SK-N-MC (cell line): ENCODE measurements at places on chromosomes 16 and 17.

DNA sequence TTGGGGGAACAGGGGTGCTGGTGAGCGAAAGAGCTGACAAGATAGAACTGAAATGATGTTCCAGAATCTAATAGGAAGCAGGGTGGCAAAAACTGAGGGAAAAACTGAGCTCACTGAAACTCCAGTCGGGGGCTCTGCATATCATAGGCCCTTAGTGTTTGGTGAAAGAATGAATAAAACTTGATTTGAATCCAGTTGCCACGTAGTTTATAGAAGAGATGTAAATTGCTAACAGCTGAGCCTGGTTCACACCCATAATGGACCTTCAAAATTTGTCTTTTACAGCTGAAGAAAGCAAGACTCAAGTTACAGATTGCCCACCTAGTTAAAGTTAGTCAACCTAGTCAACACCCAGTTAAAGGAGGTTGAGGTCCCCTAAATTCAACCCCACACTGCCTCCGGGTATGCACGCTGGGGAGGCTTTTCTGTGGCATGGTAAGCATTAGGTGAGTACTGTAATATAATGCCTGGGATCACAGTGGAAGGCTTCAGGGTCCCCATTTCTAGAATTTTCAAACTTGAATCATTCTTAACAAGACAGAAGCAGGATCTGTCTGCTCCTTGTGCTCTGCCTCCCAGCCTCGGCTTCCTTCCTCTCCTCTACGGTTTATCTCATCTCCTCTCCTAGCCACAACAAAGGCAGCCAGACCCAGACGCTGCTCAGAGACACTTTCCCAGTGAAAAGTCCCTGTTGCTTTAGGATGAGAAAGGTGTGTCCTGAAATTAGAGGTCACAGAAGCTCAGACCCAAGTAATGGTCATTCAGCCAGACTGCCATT is 26.9 kb upstream of the SUPT4H1 start:
- DNase-seq: no peak

GRCh38 chr16:84177741-84178073 is 9.2 kb downstream of the TAF1C start:
- no peak for DNase-seq

DNA sequence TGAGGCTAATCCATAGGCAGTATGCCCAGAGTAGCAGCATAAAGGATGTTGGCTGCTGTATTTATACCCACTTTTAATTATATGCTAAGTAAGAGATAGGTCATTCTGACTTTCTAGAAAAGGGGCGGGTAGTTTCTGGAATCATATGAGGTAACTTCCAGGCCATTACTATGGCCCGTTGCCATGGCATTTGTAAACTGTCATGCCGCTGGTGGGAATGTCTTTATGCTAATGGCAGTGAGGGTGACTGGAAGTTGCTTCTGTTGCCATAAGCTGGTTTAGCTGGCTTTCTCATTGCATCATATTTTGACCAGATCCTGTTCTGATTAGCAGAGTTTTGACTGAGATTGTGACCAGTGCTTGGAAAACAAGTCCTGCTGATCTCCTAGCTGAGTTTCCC is 929.6 kb upstream of the CDH8 start:
- no peak for DNase-seq

DNA sequence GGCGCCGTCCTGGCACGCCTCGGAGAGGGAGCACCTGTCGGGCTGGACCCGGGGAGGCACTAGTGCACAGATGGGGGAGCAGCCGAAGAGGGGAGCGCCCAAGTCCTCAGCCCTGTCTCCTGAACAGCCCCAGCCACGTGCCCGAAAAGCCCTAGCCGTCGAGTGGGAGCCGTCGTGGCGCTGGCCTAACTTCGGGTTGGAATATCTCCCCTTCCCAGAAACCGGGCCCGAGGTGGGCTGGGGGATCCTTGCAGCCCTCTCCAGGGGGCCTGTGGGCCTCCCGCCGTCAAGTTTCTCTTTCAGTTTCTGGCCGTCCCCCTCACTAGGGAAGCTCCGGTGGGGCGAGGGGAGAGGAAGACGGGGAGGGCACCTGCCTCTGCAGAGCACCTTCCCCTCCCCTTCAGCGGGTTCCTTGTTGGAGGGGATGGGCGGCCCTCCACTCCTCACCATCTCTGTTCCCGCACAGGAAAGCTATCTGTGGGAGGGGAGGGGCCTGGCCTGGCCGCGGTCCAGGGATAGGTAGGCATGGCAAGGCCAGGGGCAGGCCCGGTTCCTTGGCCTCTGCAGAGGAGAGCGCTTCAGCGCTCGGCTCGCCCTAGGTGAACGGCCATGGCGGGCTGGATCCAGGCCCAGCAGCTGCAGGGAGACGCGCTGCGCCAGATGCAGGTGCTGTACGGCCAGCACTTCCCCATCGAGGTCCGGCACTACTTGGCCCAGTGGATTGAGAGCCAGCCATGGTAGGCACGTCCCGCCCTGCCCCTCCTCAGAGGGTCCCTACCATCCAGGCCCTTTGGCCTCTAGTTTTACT is 709 bp downstream of the STAT5A start:
- DNase-seq: no peak

DNA sequence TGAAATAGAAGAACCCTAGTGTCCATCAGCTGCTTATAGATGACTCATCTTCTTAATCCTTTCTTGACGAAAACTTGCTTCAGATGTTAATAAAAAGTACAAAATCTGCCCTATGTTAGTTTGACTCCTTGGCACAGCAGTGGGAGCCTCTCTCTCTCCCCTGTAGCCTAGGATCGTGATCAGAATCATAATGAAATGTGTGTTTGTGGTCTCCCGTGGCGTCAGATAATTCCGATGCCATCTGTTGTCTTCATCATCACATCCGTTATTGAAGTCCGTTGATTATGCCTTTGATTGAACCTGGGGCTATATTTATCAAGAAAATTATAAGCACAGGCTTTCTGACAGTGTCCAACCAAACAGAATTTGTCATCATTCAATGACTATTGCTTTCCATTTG is 102.5 kb downstream of the BMERB1 start:
- DNase-seq: no peak

- no peak for DNase-seq
Observed at GRCh38 chr17:71192039-71192555, 928.7 kb upstream of the SOX9 start.

- DNase-seq: no peak
Observed at GRCh38 chr17:68341482-68341881, 50.2 kb downstream of the ARSG start.

- no peak for DNase-seq
Observed at GRCh38 chr16:88789594-88789993, 4.6 kb upstream of the PIEZO1 start.

DNA sequence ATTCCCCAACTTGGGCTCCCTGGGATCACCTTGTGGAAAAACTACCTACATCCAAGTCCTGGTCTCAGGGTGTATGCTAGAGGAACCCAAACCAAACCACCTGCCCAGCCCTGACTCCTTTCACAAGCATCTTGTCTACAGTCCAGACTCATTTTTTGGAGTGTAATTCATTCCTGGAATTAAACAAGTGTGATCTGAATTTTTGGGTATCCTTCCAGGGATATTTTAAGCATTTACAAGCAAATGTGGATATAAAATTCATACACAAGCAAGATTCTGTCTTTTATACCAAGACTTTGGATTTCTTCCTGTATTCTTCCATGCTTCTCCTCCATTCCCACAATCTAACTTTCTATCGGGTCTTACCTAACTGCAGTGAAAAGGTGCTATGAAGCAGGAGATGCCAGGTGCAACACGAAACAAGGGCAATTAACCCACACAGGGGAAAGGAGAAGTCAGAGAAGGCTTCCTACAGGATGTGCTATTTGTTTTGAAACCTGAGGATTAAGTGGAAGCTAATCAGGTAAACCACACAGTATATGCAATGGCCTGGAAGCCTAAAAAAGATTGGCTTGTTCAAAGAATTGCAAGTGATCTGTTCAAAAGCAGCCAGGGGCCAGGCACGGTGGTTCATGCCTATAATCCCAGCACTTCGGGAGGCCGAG is 417.2 kb upstream of the C16orf82 start:
- no peak for DNase-seq

DNA sequence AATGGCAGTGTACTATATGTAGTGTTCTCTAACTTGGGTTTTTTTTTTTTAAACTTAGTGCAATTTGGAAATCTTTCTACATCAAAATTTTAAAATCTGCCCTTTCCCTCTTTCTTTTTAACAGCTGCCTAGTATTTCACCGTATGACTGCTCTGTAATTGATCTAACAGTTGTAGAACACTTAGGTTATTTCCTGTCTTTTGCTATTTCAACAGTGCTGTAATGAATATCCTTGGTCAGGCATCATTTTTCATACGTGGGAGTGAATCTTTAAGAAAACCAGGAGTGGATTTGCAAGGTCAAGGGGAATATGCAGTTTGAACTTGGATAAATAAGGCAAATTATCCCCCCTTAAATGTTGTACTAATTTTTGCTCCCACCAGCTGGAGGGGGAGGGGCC is 3.8 kb downstream of the NLRC5 start:
- DNase-seq: no peak

- DNase-seq: no peak
Observed at GRCh38 chr17:1621273-1621954, 7.2 kb downstream of the SLC43A2 start.

GRCh38 chr17:33142705-33143299 is 150.3 kb downstream of the ASIC2 start:
- DNase-seq: no peak

- DNase-seq: no peak
Observed at GRCh38 chr16:79784007-79784406, 183.5 kb upstream of the MAF start.

GRCh38 chr17:7811251-7811650 is 22.8 kb upstream of the KDM6B start:
- no peak for DNase-seq

- no peak for DNase-seq
Observed at GRCh38 chr17:82813299-82814051, 26.3 kb downstream of the ZNF750 start.

- no peak for DNase-seq
Observed at GRCh38 chr17:52150935-52151334, 7.6 kb downstream of the CA10 start.

GRCh38 chr17:30970831-30971567 is at the start of gene RNF135:
Gene RNF135 (plus strand): TSS chr17:30971039. CDS start chr17:30971074, 35 bp downstream.
- no peak for DNase-seq

GRCh38 chr17:74960570-74961342 is 11.8 kb downstream of the HID1 start:
- no peak for DNase-seq

DNA sequence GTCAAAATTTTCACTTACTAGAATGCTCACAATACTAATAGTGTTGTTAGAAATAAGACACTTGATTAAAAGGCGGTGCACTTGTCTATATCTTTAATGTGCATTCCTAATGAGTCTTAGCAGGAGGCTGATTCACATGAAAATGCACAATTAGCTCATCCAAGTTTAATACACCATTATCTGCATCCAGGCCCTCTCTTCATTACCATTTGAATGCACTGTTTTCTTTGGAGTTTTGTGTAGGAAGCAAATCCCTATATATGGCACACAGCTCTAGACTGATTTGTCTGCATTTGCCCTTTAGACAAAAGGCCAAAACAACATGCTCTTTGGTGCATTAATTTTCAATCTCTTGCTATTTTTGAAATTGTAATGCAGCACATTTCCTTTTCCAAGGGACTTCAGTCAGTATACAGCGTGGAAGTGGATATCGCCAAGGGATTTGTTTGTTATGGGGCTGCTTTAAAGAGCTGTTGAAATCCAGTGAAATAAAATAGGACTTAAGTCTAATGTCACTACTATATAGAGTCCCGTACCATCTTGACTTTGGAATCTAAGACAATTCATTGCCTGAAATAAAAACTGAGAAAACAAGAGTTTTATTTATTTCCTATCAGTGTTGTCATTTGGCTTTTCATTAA is 257.6 kb upstream of the CPHXL start:
- no peak for DNase-seq

DNA sequence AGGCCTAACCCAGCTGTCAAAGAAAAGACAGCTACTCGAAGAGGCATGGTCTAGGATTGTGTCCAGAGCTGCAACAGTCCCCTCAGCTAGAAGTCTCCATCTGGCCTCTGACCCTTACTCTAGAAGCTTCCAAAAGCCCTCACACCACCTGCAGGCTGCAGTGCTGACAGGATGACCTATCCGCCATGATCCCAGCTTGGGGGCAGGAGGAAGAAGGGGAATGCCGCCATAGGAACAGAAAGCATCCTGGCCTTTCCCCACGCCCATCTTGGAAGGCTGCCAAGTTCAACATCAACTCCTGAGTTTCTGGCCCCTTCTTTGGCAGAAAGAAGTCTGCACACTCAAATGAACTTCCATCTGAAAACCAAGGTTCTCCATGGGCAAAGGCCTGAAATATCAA is 3.1 kb upstream of the KRT36 start:
- DNase-seq: no peak

- DNase-seq: no peak
Observed at GRCh38 chr16:27374221-27374803, 27.7 kb upstream of the IL21R start.

DNA sequence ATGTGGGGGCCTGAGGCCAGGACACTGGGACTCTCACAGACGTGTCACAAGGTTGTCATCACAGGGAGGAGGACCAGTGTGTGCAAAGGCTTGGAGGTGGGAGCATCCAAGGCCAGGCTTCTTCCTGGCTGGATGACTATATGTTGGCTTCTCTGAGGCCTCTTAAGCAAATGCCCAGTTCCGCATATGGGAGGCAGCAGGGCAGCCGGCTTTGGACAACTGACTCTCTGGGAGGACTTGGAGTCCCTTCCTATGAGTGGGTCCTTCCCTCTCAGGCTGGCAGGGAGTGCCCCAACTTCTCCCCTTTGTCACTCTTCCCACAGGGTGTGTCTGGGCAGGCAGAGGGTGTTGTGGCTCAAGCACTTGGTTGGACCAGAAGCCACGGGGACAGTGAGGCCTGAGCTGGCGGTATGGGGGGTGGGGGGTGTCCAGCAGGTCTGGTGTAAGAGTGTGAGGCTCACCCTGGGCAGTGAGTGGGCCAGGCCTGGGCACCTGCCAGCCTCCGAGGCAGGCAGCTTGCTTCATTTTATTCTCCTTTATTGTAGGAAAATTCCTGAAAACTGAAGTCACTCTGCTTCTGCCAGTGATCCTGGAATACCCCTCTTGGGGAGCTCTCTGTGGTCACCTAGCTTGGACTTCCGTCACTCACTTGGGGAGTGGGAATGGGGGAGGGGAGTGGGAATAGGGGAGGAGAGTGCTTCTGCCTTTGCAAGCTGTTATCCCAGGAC is 14.9 kb downstream of the ADGRG1 start:
- DNase-seq: no peak
